ENCODE measurements at places on chromosomes 4 and X.

GRCh38 chr4:36638273-36638811 is 356.9 kb downstream of the DTHD1 start:
- no peak for DNase-seq

GRCh38 chr4:44313702-44314101 is 134.9 kb downstream of the KCTD8 start:
- DNase-seq = no peak

DNA sequence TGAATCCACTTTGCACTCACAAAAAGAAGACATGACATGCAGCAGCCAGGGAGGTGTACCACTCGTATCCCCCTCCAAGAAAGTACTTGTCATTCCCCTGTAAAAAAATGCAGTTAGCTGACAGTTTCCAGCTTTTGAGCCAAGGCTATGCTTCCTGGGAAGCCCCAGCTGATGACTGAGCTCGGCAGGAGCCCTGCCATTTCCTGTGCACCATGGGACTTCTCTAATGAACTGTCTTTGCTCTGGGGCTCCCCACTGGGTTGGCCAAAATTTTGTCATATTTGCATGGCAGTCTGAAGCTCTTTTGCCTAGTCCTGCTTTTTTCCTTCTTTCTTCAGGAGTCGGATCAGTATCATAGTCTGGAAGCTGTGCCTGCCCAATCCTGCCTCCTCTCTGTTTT is 104.5 kb upstream of the MAOA start:
- no peak for DNase-seq

DNA sequence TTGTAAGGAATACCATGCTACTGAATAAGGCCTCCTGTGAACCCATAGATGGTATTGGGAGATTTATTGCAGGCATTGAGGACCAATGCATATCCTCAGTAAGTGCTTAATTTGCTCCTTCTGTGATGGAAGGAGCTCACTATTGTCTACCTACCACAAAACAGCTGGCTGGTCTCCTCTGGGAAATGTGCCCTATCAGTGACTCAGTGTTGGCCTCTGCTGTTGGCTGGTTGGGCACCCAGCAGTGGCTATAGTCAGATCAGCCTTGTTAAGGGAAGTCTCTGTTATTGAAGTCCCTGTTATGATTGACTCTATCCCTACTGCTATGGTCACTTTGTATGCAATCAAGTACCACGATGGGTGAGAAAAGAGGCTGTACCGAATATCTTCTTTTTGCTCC is 27.5 kb upstream of the OTUD4 start:
- DNase-seq = no peak

GRCh38 chr4:185020863-185021761 is 2.8 kb downstream of the HELT start:
- no peak for DNase-seq

DNA sequence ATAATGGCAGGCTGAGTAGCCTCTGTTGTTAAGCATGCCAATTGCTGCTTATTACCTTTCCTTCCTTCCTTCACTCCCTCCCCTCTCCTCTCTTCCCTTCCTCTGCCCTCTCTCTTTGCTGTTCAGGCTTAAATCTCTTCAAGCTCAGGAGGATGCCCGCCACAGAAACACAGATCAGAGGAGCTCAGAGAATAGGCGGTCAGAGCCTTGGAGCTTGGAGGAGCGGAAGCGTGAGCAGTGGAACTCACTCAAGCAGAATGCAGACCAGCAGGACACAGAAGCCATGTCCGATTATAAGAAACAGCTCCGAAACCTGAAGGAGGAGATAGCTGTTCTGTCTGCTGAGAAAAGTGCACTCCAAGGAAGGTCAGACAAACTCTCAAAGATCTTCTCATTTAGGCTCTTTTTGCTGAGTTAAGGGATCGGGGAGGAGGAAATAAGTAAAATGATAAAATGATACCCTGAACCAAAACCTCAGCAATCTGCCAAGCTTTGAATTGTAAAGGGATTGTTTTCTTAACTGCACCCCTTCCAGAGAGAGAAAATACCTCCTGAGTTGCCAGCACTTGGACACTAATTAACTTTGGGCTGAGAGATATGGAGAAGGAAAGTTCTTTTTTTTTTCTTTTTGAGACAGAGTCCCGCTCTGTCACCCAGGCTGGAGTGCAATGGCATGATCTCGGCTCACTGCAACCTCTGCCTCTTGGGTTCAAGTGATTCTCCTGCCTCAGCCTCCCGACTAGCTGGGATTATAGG is 20.9 kb downstream of the SPATA18 start:
- no peak for DNase-seq

- no peak for DNase-seq
These were observed 8.5 kb downstream of the OTUD4 start for GRCh38 chr4:145171911-145172310.

DNA sequence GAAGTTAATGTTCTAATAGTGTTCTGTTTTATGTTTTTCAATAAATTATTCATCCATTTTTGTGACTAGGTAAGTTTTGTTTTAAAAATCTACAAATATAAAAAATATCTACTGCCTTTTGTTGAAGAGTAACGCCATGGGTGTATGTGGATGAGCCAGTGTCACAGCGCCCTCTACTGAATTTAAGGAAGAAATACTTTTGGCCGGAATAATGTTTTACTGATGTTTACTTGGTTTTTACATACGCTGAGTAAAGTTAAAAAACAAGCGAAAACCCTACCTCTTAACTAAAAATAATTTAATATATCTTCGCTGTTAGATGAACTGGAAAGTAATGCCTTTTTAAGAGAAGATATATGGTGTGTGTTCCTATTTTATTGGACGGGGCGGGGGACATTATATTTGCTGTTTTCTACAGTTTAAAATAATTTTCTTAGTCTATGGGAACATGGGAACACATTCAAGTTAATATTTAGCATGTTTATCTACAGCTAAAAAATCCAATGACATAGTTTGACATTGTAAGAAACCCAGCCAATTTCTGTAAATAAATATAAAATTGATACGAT is 86.1 kb downstream of the CPE start:
- no peak for DNase-seq

- DNase-seq = no peak
These were observed 326.6 kb downstream of the GPAT3 start for GRCh38 chr4:83862471-83862870.

DNA sequence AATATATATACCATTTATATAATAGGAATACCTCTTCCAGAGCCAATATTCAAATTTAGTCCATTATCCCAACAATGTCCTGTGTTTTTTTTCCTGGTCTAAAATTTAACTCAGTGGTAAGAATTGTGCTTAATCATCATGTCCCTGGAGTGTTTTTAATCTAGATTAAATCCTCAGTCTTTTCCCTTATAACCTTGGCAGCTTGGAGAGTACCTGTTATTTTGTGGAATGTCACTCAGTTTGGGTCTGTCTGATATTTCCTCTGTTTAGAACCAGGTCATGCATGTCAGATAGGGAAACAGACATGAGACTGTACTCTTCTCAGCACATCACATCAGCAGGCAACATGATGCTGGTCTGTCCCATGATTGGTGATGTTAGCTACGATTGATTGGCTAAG is 96.6 kb downstream of the HPGD start:
- DNase-seq = no peak

- no peak for DNase-seq
These were observed 35.6 kb upstream of the CDKN2AIP start for GRCh38 chr4:183408796-183409195.

Measured in stimulated activated CD4-positive, alpha-beta T cell treated with anti-CD3 and anti-CD28 coated beads, Interleukin-4, amount 100 ng/mL, for 4 hours (primary cell).